ENCODE measurements at places on chromosomes 1 and 21. TPM values are rescaled to one million over a fixed set of nuclear protein-coding genes. Genes with fewer than 3 reads are reported as not detected.

Gene CACNA1S
- 0.06 TPM for total RNA-seq

Gene P3R3URF
- not detected for total RNA-seq

Gene SIPA1L2
- 45.5 TPM for total RNA-seq

Gene CHI3L2
- total RNA-seq, result 31.2 TPM

Gene HJV
- not detected for total RNA-seq

Gene LCE3D
- total RNA-seq, result not detected

Gene SLC1A7
- 0.68 TPM for total RNA-seq

Gene KIF26B
- 1.2 TPM for total RNA-seq

Gene ADAM30
- not detected for total RNA-seq

Gene FAM72D
- 0.77 TPM for total RNA-seq

Gene DNALI1
- total RNA-seq, result 28.1 TPM

Gene CTSK
- total RNA-seq, result 29.4 TPM

Gene ZFP69
- total RNA-seq, result 3.6 TPM

Gene FAM151A
- total RNA-seq, result not detected

Gene HFM1
- 1.2 TPM for total RNA-seq

Gene KRTAP10-1
- not detected for total RNA-seq

Gene FYB2
- 3.8 TPM for total RNA-seq

Gene NR1I3
- not detected for total RNA-seq

Gene CD1E
- total RNA-seq, result 2.6 TPM

Gene TACSTD2
- 69.9 TPM for total RNA-seq

Gene PSMB2
- total RNA-seq, result 44.9 TPM

Gene LMOD1
- total RNA-seq, result 24.2 TPM

Gene CLDN17
- total RNA-seq, result not detected

Gene ELAVL4
- not detected for total RNA-seq

Gene AUNIP
- total RNA-seq, result not detected

Gene ATP6V1G3
- not detected for total RNA-seq

Gene ADGRB2
- total RNA-seq, result 1.1 TPM

Gene DEPDC1
- total RNA-seq, result 1.2 TPM

Gene CREB3L4
- 12.2 TPM for total RNA-seq

Gene GNAT2
- total RNA-seq, result not detected

Gene CA6
- not detected for total RNA-seq

Gene CR1
- 21.5 TPM for total RNA-seq

Gene ILDR2
- total RNA-seq, result 1.6 TPM

Gene FMO3
- 13.4 TPM for total RNA-seq

Gene FAM89A
- total RNA-seq, result 54.6 TPM

Gene ACTL8
- total RNA-seq, result not detected

Gene PEAR1
- 14.8 TPM for total RNA-seq

Gene LAMC2
- 24.9 TPM for total RNA-seq

Gene BCAR3
- total RNA-seq, result 24.9 TPM

Gene HORMAD1
- 2.7 TPM for total RNA-seq
